ENCODE measurements at places on chromosomes 6 and 20. TPM values are rescaled to one million over a fixed set of nuclear protein-coding genes. Genes with fewer than 3 reads are reported as not detected.

The TMEM30A gene
- 123 TPM for total RNA-seq

The C6orf58 gene
- total RNA-seq, result not detected

The PEX6 gene
- 34.3 TPM for total RNA-seq

The CNKSR3 gene
- total RNA-seq, result 20.2 TPM

The CASS4 gene
- total RNA-seq, result 3.1 TPM

The MUC22 gene
- total RNA-seq, result not detected

The DEFB132 gene
- total RNA-seq, result not detected

The TMEM217 gene
- 6.2 TPM for total RNA-seq

The HCRTR2 gene
- not detected for total RNA-seq

The BPIFB4 gene
- total RNA-seq, result not detected

The MED23 gene
- total RNA-seq, result 62.4 TPM

The SLCO4A1 gene
- 22.1 TPM for total RNA-seq

The HECA gene
- 46.7 TPM for total RNA-seq

The FAM217A gene
- total RNA-seq, result not detected

The IYD gene
- total RNA-seq, result 2.3 TPM

The ENPP3 gene
- total RNA-seq, result 0.49 TPM

The PDE7B gene
- 13.2 TPM for total RNA-seq

The CCM2L gene
- 2.7 TPM for total RNA-seq

The HLA-DOB gene
- 0.54 TPM for total RNA-seq

The ENPP5 gene
- 9.4 TPM for total RNA-seq

The TAGAP gene
- total RNA-seq, result 3.2 TPM

The CGA gene
- not detected for total RNA-seq

The FAM50B gene
- 17.3 TPM for total RNA-seq

The HRH3 gene
- not detected for total RNA-seq

The MYMX gene
- total RNA-seq, result not detected

The TREML2 gene
- total RNA-seq, result not detected

The CST2 gene
- total RNA-seq, result not detected

The COL19A1 gene
- not detected for total RNA-seq

The PI16 gene
- total RNA-seq, result 44.3 TPM

The MTFR2 gene
- total RNA-seq, result 0.41 TPM

The TMC2 gene
- total RNA-seq, result not detected

The KLC4 gene
- 33.5 TPM for total RNA-seq

The BTBD9 gene
- 45.8 TPM for total RNA-seq

The MYL9 gene
- total RNA-seq, result 1,491 TPM

The FAM184A gene
- total RNA-seq, result 7.5 TPM
